NCI-H1092 (cell line): ENCODE measurements at places on chromosomes 2 and 18.
A peak's percentile ranks its signal among the peaks of the same experiment; 100 is the strongest.

GRCh38 chr2:231522418-231523180 lies 7.6 kb downstream of the NMUR1 start:
- DNase-seq: no peak

DNA sequence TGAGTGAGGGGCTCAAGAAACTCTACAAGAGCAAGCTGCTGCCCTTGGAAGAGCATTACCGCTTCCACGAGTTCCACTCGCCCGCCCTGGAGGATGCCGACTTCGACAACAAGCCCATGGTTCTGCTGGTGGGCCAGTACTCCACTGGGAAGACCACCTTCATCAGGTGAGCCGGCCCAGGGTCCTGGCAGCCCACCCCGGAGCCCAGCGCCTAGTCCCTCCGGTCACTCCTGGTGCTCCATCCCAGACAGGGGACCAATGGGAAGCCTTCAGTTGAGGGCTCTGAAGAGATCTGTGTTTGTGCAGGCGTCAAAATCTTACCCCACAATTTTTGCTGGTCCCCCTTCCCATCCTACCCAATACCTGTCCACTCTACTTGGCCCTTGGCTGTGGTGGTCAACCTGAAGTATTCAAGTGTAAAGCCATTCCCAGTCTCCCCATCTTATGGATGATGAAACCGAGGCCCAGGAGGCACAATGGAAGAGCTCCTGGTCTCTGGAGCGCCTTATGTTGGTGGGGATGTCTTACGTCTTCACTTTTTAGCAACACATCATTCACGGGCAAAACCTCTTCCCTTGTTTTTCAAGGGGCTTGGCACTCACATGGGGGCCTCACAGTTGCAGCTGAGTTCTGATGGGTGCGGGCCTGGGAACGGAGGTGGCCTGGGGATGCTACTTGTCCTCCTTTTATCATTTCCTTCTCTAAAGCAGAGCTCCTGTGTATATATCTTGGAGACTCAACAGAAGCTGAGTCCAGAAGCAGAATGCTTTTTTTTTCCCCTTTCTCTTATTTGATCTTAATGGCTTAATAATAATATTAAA lies 941 bp downstream of the EHD3 start:
- DNase-seq: no peak

DNA sequence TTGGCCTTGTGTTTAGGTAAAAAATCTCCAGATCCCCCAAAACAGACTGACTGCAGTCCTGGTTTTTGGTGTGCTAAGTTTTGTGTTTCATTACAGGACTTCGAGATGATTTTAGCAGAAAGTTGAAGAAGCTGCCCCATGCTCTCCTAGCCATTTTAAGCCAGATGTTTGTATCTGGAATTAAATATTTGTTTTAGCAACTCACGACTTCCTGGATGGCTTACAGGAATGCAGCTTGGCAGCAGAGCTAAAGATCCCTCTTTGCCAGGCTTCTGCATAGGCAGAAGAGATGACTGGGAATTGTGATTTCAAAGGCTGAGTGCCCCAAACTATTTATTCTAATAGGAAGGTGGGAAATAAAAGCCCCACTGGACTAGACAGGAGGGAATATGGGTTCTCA lies 31.1 kb downstream of the ONECUT2 start:
- DNase-seq: no peak

- no peak for DNase-seq
Measured at GRCh38 chr2:101763496-101764333, 66.2 kb downstream of the MAP4K4 start.

GRCh38 chr2:88857274-88857741 lies 165.8 kb downstream of the RPIA start:
- no peak for DNase-seq

- DNase-seq: no peak
Measured at GRCh38 chr2:172588931-172589330, 33.0 kb downstream of the PDK1 start.

- DNase-seq: no peak
Measured at GRCh38 chr2:172220121-172220520, 117.4 kb upstream of the DLX2 start.

- no peak for DNase-seq
Measured at GRCh38 chr2:202094426-202094986, 21.5 kb downstream of the KIAA2012 start.

GRCh38 chr2:44545005-44545404 lies 183.3 kb downstream of the CAMKMT start:
- DNase-seq: no peak

DNA sequence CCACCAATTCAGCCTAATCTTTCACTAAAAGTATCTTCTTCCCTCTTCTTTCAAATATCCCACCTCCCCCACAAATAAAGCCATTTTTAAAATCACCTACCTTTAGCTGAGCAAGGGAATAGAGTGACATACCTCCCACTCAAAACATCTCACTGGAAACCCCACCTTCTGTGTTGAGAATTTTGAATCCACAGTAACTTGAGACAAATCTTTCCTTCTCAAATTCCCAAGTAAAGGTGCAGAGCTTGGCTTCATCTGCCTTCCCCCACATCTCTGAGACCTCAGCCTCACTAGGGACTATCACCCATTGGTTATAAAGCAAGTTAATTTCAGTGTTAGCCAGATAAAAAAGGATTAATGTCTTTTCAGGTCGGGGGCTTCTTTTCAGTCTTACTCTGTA lies 180.4 kb downstream of the INO80D start:
- DNase-seq: no peak

GRCh38 chr18:2706903-2707302 lies 51.4 kb downstream of the SMCHD1 start:
- no peak for DNase-seq

DNA sequence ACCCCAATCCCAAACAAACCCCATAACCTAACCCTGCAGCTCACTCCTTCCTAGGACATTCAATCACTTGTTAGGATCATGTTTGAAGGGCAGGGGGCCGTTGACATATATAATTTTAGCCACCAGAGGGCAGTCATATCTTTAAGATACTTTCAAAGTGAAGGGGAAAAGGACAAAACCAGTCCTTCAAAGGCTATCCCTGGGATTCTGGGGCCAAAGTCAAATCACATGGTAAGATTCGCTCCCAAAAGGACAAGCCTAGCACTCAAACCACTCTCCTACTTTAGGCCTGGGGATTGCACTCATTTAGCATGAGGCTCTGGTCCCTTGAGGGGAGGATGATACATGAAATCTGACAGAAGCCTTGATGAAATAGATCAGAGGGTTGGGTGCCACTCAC lies 44.6 kb downstream of the HAUS1 start:
- DNase-seq: peak; percentile 36

- DNase-seq: no peak
Measured at GRCh38 chr18:402129-402528, 98.4 kb downstream of the COLEC12 start.
